ENCODE measurements at places on chromosomes 4 and X.
A peak's percentile ranks its signal among the peaks of the same experiment; 100 is the strongest.

DNA sequence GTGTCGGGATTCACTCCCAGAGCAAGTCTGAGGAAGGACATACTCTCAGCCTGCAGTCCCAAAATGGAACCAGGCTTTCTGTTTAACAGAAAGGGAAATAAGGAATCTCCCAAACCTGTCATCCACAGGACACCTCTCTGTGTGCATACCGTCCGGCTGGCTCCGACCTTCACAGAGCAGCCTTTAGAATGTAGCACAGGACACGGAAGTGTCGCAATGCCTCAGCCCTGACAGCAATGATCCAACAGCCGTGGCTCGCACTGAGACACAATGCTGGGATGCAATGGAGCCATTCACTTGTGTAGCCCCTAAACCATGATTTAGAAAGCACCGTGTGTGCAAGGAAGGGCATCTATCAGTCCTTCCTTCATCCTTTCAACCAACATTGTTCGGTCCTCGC, 15.5 kb upstream of the HELT start:
- no peak for DNase-seq

DNA sequence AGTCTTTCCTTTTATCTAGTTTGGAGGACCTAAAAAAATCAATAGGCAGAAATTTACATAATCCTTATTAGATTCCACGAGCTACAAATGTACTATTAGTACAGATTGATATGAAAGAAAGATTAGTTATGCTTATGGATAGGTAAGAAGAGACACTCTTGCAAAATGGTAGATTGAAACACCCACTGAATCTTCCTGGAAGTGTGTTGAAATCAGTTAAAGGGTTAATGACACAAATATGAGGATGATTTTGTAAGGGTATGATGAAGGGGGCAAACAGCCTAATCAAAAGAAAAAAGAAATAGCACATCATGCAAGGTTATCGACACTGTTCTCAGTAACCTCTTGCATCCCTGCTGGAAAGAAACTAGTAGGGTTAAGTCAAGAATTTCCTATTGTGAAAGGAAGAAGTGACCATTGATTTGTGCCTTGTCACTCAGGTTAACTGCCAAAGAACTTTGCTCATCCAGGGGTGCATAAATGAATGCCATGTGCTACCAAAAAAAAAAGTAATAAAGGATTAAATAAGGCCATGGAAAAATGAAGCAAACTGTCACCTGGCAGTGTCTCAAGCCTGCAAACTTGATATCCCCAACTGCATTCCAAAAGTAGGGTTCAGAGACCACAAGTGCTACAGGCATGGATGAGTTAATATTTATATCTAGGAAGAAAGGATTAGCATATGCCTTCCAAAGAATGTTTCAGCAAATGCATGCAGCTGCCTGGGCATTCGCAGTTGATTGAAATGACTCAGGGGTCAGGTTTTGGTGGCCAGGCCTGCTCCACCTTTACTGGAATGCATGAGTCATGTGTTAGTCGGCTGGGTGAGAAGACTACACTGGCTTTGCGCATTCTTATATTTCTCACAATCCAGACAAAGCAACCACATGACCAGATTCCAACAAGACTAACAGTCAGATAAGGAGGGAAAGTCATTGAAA, 78.3 kb upstream of the ATXN3L start:
- DNase-seq: peak; percentile 76

- DNase-seq: peak; percentile 39
These were observed 99.8 kb downstream of the PJA1 start for GRCh38 chrX:69065451-69065850.

DNA sequence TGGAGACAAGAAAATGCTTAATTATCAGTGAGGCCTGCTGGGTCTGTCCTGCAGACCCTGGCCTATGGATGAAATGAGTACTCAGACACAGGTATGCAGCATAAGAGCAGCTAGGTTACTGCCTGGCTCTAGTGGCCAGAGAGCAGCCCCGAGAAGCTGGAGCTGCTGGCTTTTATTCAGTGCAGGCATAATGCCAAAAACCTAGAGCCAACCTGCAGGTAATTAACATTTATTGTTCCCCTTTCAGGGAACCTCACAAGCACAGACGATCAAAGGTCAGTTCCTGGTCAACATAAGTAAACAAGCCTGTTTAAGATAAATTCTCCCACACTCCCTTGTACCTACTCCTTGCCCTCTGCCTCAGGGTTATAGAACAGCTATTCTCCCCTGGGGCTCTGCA, 13.3 kb downstream of the IDS start:
- DNase-seq: no peak

GRCh38 chrX:123878252-123878721, 18.4 kb downstream of the XIAP start:
- no peak for DNase-seq

DNA sequence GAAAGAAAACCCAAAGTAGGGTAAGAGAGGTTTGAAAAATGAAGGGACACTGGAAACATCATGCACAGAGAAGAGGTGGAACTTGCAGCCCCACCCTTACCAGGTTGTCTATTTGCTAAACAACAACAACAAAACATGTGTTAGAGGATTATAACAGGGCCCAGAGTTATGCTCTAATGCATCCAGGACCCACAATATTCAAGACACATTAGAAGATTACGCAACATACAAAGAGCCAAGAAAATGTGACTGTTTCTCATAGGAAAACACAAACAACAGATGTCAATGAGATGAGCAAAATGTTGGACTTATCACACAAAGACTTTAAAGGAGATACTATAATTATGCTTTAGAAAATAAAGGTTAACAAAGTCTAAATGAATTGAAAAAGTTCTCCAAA, 128.5 kb downstream of the LRBA start:
- DNase-seq: no peak

GRCh38 chr4:74158466-74159142, 686 bp downstream of the MTHFD2L start:
- no peak for DNase-seq

DNA sequence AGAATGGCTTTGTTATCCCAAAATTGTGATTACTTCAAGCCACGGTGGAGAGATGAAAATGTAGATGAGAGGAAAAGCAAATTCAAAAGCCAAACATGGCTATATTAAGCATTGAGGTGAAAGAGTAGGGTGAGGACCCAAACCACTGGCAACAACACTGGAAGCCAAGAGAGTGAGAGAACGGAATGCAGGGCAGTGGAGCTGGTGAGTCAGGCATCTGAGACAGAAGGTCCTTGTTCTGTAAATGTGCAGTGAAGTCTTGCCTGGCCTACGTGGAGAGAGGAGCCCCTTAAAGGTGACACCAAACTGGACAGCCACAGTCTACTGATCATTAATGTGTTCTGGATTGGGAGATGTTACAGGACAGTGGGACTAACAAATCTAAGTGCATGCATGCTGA, 22.8 kb upstream of the SEC24B start:
- DNase-seq: no peak

DNA sequence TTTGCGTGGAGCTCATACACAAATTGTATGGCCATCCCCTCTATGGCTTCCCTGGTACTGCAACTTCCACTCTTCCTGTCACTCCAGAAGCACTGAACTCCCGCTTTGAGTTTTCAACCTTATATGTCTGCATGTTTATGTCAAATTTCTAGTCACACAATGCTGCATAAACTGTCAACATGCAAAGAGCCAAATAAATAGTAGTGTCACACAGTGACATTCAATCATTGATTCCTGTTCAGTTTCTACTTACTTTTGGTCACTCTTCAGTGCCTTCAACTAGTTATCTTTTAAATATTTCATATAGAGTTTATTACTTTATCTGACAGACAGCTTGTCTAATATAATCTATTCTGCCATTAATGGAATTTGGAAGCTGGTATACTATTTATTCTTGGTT, 149.3 kb downstream of the SPANXN1 start:
- no peak for DNase-seq

DNA sequence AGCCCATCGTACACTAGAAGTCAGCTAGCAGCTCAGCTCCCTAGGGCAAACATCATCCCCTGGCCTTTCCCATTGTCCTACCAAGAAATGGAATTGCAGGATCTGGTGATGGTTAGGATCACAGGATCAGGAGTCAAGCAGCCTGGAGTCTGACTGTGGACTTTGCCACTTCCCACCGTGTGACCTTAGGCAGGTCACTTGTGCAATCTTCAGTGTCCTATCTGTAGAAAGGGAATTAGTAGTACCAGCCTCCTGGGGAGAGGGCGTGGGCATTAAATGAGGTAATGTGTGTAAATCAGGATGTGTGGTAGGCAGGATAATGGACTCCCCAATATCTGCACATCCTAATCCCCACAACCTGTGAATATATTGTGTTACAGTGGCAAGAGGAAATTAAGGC, 38.6 kb upstream of the APLN start:
- no peak for DNase-seq

GRCh38 chr4:28228561-28229491, 1368.2 kb downstream of the STIM2 start:
- no peak for DNase-seq

GRCh38 chr4:80539190-80539589, 203.7 kb downstream of the CFAP299 start:
- no peak for DNase-seq

GRCh38 chr4:147461161-147461560, 19.7 kb upstream of the EDNRA start:
- no peak for DNase-seq

DNA sequence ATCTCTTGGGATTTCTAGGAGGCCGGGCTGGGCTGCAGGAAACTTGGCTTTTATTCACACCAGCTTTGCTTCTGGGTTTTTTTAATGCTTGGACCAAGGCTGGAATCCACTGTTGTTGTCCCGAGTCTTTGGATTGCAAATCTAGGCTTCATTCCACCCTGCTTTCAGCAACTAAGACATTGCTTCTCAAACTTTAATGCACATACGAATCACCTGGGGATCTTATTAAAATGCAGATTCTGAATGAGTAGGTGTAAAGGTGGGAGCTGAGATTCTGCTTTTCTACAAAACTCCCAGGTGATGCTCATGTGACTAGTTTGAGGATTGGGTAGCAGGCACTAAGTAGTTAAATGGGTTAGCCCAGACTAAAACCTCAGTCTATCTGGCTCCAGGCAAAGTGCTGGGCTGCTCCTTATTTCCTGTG, 39.2 kb upstream of the GPC4 start:
- DNase-seq: no peak

GRCh38 chrX:34909151-34909550, 33.4 kb upstream of the FAM47B start:
- DNase-seq: no peak

- peak; percentile 60 for DNase-seq
These were observed 36.8 kb downstream of the RTL5 start for GRCh38 chrX:72094894-72095293.

- no peak for DNase-seq
These were observed at the start of gene MXD4 for GRCh38 chr4:2261853-2262144. Gene MXD4 (minus strand): TSS chr4:2262109. CDS start chr4:2261980, 129 bp downstream.

DNA sequence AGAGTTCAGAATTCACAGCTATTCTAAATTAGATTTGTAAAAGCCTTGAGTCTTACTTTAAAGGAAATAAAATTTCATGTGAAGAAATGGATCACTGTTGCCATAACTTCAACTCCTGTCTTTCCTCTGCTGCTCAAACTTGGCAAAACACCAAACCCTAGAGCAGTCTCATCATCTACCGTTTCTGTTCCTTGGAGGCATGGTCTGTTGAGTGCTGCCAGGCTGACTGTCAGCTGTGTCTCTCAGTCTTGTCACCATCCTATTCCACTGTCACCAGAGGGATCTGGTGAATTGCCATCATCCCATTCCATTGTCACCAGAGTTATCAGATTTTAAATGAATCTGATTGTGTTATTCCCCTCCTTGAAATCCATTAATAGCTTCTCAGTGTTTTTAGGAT, 55.6 kb downstream of the STIM2 start:
- DNase-seq: no peak

- DNase-seq: peak; percentile 19
These were observed 35.9 kb upstream of the GPR78 start for GRCh38 chr4:8544282-8544681.
